ENCODE measurements at places on chromosomes 7 and 10.

DNA sequence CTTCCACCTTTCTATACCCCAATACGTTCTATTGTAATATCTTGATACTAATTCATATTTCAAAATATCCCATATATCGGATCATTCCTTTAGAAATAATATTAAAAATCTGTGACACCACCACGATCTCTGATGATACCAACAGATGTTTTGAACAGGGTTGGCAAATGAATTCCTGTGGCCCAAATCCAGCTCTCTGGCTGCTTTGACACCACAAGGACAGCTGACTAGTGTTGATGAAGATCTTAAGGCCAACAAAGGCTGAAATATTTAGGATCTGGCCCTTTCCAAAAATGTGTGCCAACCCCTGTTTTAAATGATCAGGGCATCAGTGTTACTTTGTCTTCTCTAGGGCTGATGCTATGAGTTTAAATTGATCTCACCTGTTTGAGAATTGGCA, 380.7 kb upstream of the PFKP start:
- H3K36me3 ChIP-seq = no peaks in the 10 kb centered on the region
- peaks cover 6% of the 10 kb centered on the region for H3K27me3 ChIP-seq
- no peak overlapping the region for H3K4me3 ChIP-seq
- DNase-seq = no peak
- no peak overlapping the region for H3K27ac ChIP-seq

GRCh38 chr7:32360127-32360526, 130.1 kb downstream of the LSM5 start:
- H3K27ac ChIP-seq = no peak overlapping the region
- H3K27me3 ChIP-seq = peaks cover 28% of the 10 kb centered on the region
- no peak for DNase-seq
- no peaks in the 10 kb centered on the region for H3K36me3 ChIP-seq
- H3K4me1 ChIP-seq = no peaks in the 10 kb centered on the region

- H3K27ac ChIP-seq = no peak overlapping the region
- no peak for DNase-seq
- H3K27me3 ChIP-seq = peaks cover 4% of the 10 kb centered on the region
- no peaks in the 10 kb centered on the region for H3K36me3 ChIP-seq
- no peak overlapping the region for H3K4me3 ChIP-seq
Measured at GRCh38 chr10:73881221-73881919, 7.0 kb upstream of the CAMK2G start.

DNA sequence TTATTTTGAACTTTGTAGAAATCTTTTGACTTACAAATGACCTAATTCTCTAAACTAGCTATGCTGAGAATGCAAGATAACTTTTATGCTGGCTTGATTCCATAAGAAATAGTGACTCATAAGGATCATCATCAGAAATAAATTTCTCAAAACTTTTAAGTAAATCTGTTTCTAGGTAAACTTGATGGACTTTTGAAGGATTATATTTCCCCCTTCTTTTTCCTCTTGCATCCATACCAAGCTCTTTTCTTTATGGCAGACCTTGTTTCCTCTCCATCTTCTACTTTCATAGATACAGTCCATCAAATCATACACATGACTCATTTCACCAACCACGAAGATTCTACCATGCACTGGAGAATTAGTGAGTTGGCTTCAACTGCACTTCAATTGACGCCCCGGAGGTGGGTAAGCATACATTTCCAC, 336.3 kb downstream of the KCNMA1 start:
- DNase-seq = no peak
- no peak overlapping the region for H3K27ac ChIP-seq
- H3K4me1 ChIP-seq = no peaks in the 10 kb centered on the region
- no peak overlapping the region for H3K4me3 ChIP-seq

GRCh38 chr7:155316427-155317113, 18.9 kb downstream of the INSIG1 start:
- no peaks in the 10 kb centered on the region for H3K36me3 ChIP-seq
- no peak overlapping the region for H3K27ac ChIP-seq
- no peaks in the 10 kb centered on the region for H3K4me1 ChIP-seq
- H3K27me3 ChIP-seq = no peaks in the 10 kb centered on the region
- no peak for DNase-seq

DNA sequence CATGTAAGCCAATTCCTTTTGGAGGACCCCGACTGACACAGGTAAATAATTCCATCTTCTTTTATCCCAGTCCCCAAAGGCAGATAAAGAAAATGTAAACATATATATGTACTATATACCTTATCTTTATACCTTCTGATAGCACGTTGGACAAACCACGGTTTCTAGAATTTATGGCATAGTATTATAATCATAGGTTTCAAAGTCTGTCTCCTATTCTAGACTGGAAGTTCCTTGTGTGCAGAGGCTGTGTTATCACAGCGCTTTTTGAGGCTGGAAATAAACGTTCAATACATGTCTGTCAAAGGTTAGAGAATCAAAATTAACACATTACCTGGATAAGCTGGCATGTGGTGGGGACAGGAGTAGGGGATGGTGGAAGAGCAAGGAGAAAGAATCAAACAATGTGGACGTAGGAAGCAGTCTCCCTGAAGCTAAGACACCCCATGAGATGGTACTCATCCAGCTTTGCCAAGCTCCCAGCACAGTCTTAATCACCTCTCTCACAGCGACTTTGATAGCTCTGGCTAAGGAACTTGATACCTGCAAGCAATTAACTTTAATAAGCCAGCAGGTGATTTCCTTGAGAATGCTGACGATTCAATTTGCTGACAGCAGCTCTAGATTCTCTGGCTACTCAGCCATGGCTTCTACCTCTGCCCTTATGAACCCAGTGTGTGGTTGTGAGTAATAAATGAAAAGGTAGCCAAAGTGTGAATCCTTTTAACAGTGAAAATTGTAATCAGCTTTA, 208.4 kb upstream of the LRRTM3 start:
- H3K36me3 ChIP-seq = no peaks in the 10 kb centered on the region
- H3K27me3 ChIP-seq = no peaks in the 10 kb centered on the region
- H3K4me1 ChIP-seq = no peaks in the 10 kb centered on the region
- no peak overlapping the region for H3K27ac ChIP-seq
- DNase-seq = no peak

DNA sequence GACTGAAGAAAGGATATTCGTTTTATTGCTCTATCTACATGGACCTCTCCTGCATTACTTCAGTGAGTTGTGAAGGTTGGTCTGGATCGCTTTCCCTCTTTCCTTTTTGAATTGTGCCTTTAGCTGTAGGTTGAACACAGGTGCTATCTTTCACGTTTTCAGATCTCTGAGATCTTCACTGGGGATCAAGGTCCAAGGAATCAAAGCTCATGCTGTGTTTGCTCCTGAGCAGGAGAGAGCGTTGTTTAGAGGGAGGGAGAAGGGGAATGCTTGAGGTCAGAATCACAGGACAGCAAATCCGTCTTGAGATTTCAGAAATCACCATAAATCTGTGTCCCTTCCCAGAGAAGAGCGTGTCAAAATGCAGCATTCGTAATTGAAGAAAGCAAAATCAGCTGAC, 105.0 kb downstream of the INSYN2A start:
- no peaks in the 10 kb centered on the region for H3K4me1 ChIP-seq
- no peaks in the 10 kb centered on the region for H3K36me3 ChIP-seq
- H3K27me3 ChIP-seq = no peaks in the 10 kb centered on the region

DNA sequence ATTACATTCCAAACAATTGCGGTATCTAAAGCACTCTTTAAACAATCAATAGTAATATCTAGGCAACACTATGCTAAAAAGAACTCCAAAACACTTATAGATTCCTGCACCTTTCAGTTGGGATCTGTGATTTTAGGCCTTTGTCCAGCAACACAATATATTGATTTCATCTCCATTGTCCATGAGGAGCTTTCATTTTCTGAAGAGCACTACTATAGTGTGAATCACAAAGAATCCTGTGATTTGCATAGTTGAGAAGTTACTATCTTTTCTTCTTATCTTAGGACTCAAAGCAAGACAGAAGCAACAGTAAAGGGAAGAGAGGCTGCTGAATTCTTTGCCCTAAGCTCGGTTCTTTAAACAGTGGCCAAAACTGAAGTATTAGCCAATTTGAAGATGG, 846.8 kb downstream of the IPMK start:
- H3K36me3 ChIP-seq = no peaks in the 10 kb centered on the region
- H3K27ac ChIP-seq = no peak overlapping the region

- peaks cover 39% of the 10 kb centered on the region for H3K4me1 ChIP-seq
- H3K4me3 ChIP-seq = peak overlapping the region; percentile 22
- H3K36me3 ChIP-seq = no peaks in the 10 kb centered on the region
- no peaks in the 10 kb centered on the region for H3K27me3 ChIP-seq
Measured at GRCh38 chr7:26157520-26158105, 5.6 kb downstream of the NFE2L3 start.

DNA sequence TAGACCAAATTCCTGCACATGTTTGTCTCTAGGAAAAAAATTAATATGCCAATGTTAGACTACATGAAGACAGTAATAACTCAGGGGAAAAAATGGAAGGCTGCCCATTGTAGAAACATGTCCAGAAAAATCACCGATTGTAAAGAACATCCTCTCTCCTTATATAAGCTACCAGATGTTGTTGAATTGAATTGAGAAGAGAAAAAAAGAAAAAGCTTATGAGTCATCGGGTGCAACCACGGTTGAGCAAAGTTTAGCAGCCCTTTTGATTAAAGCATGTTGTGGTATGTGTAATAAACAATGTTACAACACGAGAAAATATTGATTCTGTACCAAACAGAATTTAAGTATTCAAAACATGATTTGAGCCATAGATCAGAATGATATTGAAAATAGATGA, 102.3 kb upstream of the ARHGAP21 start:
- no peak overlapping the region for H3K27ac ChIP-seq
- no peak for DNase-seq
- no peaks in the 10 kb centered on the region for H3K27me3 ChIP-seq
- H3K36me3 ChIP-seq = no peaks in the 10 kb centered on the region
- no peak overlapping the region for H3K4me3 ChIP-seq
- no peaks in the 10 kb centered on the region for H3K4me1 ChIP-seq

- H3K36me3 ChIP-seq = no peaks in the 10 kb centered on the region
- no peaks in the 10 kb centered on the region for H3K27me3 ChIP-seq
- DNase-seq = peak; percentile 7
- no peaks in the 10 kb centered on the region for H3K4me1 ChIP-seq
Measured at GRCh38 chr7:37510043-37510634, 61.5 kb upstream of the ELMO1 start.

DNA sequence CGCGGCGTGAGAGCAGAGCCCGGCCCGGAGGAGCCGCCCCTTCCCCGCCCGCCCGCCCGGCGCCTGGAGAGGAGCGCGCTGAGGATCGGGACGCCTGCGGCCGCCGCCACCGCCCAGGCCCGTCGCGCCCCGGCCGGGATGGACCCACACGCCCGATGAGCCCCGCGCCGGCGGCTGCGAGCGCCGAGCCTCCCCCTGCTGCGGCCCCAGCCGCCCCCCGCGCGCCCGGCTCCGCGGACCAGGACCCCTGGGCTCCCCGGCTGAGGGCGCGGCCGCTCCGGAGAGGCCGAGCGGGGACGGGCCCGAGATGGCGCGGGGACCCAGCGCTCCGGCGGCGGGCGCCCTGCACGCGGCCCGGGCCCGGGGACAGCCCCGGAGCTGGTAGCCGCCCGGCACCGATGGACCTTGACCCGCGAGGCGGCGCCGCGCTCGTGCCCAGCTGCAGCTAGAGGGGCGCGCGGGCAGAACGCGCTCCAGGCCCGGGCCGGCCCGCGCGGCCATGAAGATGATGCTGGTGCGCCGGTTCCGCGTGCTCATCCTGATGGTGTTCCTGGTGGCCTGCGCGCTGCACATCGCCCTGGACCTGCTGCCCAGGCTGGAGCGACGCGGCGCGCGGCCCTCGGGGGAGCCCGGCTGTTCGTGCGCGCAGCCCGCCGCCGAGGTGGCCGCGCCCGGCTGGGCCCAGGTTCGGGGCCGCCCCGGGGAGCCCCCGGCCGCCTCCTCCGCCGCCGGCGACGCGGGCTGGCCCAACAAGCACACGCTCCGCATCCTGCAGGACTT, 520 bp downstream of the FAM20C start:
- H3K4me1 ChIP-seq = no peaks in the 10 kb centered on the region
- H3K27me3 ChIP-seq = peaks cover 29% of the 10 kb centered on the region
- no peaks in the 10 kb centered on the region for H3K36me3 ChIP-seq

GRCh38 chr10:62085404-62085803, 183.2 kb downstream of the RTKN2 start:
- H3K4me1 ChIP-seq = peaks cover 86% of the 10 kb centered on the region
- H3K27ac ChIP-seq = peak overlapping the region; percentile 97
- peaks cover 42% of the 10 kb centered on the region for H3K36me3 ChIP-seq

DNA sequence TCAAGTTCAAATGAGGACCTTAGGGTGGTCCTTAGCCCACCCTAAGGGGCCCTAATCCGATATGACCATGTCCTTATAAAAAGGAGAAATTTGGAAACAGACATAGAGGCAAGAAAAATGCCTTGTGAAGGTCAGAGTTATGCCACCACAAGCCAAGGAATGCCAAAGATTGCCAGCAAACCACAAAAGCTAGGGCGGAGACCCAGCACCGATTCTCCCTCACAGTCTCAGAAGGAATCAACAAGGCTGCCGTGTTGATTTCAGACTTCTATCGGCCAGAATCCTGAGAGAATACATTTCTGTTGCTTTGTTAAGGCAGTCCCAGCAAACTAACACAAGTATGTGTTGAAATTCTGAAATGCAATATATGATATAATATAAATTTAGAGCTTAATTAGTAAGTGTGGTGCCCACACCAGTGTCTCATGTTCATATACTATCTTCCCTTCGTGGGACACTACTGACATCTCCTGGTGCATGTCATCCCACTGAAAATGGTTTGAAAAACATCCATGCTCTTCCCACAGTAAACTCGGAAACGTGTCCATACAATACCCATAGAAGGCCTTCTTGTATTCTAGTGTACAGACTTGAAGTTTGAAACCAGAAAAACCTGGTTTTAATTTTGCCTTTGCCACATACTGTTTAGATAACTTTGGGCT, 349.0 kb downstream of the TNS3 start:
- peaks cover under 1% of the 10 kb centered on the region for H3K4me1 ChIP-seq
- no peak overlapping the region for H3K4me3 ChIP-seq
- H3K27ac ChIP-seq = no peak overlapping the region
- H3K36me3 ChIP-seq = no peaks in the 10 kb centered on the region

DNA sequence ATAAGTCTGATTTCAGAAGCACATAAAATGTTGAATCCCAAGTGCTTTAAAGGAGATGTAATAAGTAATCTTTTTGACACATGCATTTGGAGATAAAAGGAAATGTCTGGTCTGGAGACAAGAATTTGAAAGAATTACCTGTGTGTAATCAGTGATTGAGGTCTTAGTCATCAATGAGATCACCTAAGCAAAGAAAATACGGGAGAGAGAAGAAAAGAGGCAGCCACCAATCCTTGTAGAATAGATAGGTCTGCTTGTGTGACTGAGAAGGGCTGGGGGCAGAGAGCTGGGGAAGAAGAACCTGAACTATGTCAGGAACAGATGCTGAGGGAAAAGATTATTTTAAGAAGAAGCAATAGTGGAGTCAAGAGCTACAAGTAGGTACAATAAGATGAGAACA, 49.3 kb upstream of the ITPRID1 start:
- H3K4me1 ChIP-seq = no peaks in the 10 kb centered on the region
- DNase-seq = no peak
- H3K4me3 ChIP-seq = no peak overlapping the region
- H3K27ac ChIP-seq = no peak overlapping the region
- H3K36me3 ChIP-seq = no peaks in the 10 kb centered on the region
- H3K27me3 ChIP-seq = peaks cover 7% of the 10 kb centered on the region

Measured in naive B cell (primary cell).